Calu3 (cell line): ENCODE measurements at places on chromosomes 7 and 10.
A peak's percentile ranks its signal among the peaks of the same experiment; 100 is the strongest.

DNA sequence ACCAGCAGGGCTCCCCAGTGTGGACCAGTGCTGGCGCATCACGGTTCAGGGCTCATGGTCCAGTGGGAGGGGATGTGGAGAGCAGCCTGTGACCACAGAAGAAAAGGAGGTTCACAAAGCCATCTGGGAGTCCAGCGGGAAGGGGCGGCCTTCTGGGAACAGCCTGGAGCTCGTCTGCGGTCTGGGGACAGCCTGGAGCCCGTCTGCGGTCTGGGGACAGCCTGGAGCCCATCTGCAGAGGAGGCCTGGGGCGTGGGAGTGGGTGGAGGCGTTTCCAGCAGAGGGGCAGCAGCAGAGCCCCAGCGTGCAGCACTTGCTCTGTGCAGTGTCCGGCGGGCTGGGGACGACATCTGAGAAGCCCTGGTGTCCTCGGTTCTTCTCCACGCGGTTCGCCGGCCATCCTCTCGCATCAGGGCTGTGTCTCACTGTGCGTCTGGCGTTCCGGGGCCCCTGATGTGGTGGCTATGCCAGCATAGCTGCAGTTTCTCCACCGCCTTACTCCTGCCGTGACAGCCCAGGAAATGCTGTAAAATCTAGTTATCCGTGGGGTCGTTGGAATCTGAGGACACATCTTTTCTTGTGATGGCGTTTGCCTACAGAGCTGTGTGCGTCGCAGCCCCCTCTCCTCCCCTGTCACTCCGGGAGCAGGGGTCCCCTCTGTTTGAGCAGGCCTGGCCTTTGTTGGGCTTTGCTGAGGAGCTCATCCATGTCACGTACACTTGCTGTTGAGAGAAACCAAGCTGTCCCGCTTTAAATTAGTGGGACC, 104.6 kb downstream of the INPP5A start:
- no peaks in the 10 kb centered on the region for H3K27me3 ChIP-seq
- H3K36me3 ChIP-seq = no peaks in the 10 kb centered on the region
- H3K4me1 ChIP-seq = peaks cover 13% of the 10 kb centered on the region
- H3K27ac ChIP-seq = no peak overlapping the region

DNA sequence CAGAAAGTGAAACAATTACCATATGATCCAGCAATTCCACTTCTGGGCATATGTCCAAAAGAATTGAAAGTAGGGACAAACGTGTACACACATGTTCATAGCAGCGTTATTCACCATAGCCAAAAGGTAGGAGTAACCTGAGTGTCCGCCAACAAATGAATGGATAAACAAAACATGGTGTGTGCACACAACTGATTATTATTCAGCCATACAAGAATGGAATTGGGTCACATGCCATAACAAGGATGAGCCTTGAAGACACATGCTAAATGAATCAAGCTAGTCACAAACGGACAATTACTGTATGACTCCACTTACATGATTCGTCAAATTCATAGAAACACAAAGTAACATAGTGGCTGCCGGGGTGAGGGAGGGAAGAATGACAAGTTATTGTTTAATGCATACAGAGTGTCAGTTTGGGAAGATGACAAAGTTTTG, 4.1 kb upstream of the OIT3 start:
- H3K4me1 ChIP-seq = no peaks in the 10 kb centered on the region
- no peak for DNase-seq
- no peak overlapping the region for H3K27ac ChIP-seq
- H3K27me3 ChIP-seq = no peaks in the 10 kb centered on the region
- peaks cover 33% of the 10 kb centered on the region for H3K36me3 ChIP-seq
- no peak overlapping the region for H3K4me3 ChIP-seq

GRCh38 chr10:86391236-86391840, 24.7 kb upstream of the GRID1 start:
- no peak overlapping the region for H3K27ac ChIP-seq
- H3K36me3 ChIP-seq = peaks cover 7% of the 10 kb centered on the region
- H3K4me3 ChIP-seq = no peak overlapping the region
- no peaks in the 10 kb centered on the region for H3K4me1 ChIP-seq

GRCh38 chr7:964401-965231, 10.1 kb upstream of the ADAP1 start:
- no peak overlapping the region for H3K4me3 ChIP-seq
- peaks cover 7% of the 10 kb centered on the region for H3K4me1 ChIP-seq
- H3K27me3 ChIP-seq = no peaks in the 10 kb centered on the region
- H3K36me3 ChIP-seq = peaks cover 76% of the 10 kb centered on the region
- H3K27ac ChIP-seq = peak overlapping the region; percentile 56
- no peak for DNase-seq

- peaks cover 15% of the 10 kb centered on the region for H3K36me3 ChIP-seq
- no peaks in the 10 kb centered on the region for H3K27me3 ChIP-seq
- H3K27ac ChIP-seq = no peak overlapping the region
Measured at GRCh38 chr10:97338041-97338440, 3.5 kb upstream of the FRAT2 start.

GRCh38 chr7:2592375-2592865, 33.6 kb downstream of the IQCE start:
- H3K4me1 ChIP-seq = no peaks in the 10 kb centered on the region
- DNase-seq = no peak
- H3K4me3 ChIP-seq = no peak overlapping the region
- H3K27me3 ChIP-seq = no peaks in the 10 kb centered on the region
- no peak overlapping the region for H3K27ac ChIP-seq
- peaks cover 91% of the 10 kb centered on the region for H3K36me3 ChIP-seq

DNA sequence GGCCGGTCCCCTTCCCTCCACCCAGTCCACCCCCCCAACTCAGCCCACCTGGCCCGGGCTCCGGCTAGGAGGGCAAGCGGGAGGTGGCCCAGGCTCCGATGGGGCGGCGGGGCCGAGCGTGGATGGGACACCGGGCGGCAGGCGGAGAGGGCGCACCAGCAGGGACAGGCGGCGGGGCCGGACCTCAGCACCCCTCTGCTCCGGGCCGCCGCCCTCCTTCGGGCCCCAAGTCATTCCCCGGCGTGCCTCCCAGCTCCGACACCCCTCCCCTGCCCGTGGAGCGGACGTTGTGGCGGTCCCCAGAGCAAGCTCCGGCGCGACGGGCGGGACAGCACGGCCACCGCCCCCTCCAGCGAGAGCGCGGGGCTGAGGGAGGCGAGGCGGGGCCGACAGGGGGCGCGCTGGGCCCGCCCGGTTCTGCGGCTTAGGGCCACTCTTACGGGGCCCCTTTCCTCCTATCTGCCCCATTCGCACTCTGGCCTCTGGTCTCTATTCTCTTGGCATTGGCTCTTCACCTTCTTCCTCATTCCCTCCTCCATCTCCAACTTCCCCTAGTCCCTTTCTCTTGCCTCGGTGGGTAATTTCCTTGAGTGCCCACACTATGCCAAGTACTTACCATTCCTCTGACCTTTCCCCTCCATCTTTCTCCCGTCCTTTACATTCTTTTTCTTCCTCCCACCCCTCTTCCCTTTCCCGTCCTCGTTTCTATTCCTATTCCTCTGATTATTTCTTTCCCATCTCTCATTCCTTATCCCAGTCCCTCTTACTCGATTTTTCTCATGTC, 701 bp upstream of the GBX1 start:
- peak; percentile 65 for DNase-seq
- no peak overlapping the region for H3K27ac ChIP-seq
- H3K4me3 ChIP-seq = peak overlapping the region; percentile 60
- peaks cover 55% of the 10 kb centered on the region for H3K27me3 ChIP-seq
- H3K4me1 ChIP-seq = peaks cover 11% of the 10 kb centered on the region

DNA sequence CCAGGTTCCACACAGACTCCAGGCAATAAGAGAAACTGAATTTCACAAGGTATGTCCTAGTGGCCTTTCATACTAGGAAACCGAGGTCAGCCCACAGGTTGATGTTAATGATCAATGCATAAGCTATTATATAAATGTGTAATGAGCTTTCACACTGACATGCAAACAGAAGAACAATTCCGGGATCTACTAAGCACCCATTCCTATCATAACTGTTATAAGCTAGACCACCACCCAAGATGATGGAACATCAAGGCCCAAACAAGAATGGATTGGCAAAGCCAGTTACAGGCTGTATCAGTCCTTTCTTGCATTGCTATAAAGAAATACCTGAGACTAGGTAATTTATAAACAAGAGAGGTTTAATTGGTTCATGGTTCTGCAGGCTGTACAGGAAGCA, 15.2 kb downstream of the SORBS1 start:
- no peak for DNase-seq
- H3K4me3 ChIP-seq = no peak overlapping the region
- no peaks in the 10 kb centered on the region for H3K36me3 ChIP-seq
- H3K27ac ChIP-seq = no peak overlapping the region
- H3K27me3 ChIP-seq = no peaks in the 10 kb centered on the region

DNA sequence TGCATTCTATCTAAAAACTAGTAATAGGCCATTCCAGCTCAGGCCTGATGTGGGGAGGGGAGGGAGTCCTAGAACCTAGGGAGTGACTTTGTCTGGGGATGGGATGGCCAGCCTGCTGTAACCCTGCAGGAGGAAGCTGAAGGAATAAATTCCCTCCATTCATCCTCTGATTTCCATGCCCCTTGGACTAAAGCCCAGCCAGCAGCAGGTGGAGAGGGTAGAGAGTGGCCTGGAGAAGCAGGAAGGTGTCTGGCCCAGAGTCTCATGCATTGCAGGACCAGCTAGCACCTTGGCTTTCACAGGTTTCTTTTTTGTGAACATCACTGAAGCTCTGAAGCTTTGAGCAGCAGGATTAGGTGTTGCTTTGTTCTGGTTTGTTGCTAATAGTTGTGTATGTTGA, 32.8 kb upstream of the CDH23 start:
- no peak overlapping the region for H3K27ac ChIP-seq
- H3K4me3 ChIP-seq = no peak overlapping the region
- no peaks in the 10 kb centered on the region for H3K36me3 ChIP-seq
- peaks cover 22% of the 10 kb centered on the region for H3K4me1 ChIP-seq

- no peak overlapping the region for H3K4me3 ChIP-seq
- H3K27me3 ChIP-seq = peaks cover 33% of the 10 kb centered on the region
- no peak overlapping the region for H3K27ac ChIP-seq
- H3K36me3 ChIP-seq = no peaks in the 10 kb centered on the region
Measured at GRCh38 chr10:128147669-128148068, 21.4 kb upstream of the MKI67 start.

GRCh38 chr10:31242902-31243301, 76.1 kb upstream of the ZEB1 start:
- H3K4me3 ChIP-seq = no peak overlapping the region
- H3K27ac ChIP-seq = peak overlapping the region; percentile 54
- no peaks in the 10 kb centered on the region for H3K27me3 ChIP-seq
- H3K4me1 ChIP-seq = peaks cover 17% of the 10 kb centered on the region
- H3K36me3 ChIP-seq = no peaks in the 10 kb centered on the region

GRCh38 chr10:24716295-24716694, 7.4 kb downstream of the ARHGAP21 start:
- no peak overlapping the region for H3K27ac ChIP-seq
- H3K36me3 ChIP-seq = peaks cover 9% of the 10 kb centered on the region
- peaks cover 7% of the 10 kb centered on the region for H3K4me1 ChIP-seq
- H3K27me3 ChIP-seq = no peaks in the 10 kb centered on the region

GRCh38 chr10:46550076-46550790, 6.2 kb downstream of the GPRIN2 start:
- H3K36me3 ChIP-seq = no peaks in the 10 kb centered on the region
- DNase-seq = peak; percentile 7
- H3K27ac ChIP-seq = no peak overlapping the region
- no peak overlapping the region for H3K4me3 ChIP-seq

- H3K27me3 ChIP-seq = no peaks in the 10 kb centered on the region
- H3K4me3 ChIP-seq = no peak overlapping the region
- no peak for DNase-seq
- no peaks in the 10 kb centered on the region for H3K4me1 ChIP-seq
Measured at GRCh38 chr7:139321071-139321745, 19.9 kb upstream of the FMC1 start.

DNA sequence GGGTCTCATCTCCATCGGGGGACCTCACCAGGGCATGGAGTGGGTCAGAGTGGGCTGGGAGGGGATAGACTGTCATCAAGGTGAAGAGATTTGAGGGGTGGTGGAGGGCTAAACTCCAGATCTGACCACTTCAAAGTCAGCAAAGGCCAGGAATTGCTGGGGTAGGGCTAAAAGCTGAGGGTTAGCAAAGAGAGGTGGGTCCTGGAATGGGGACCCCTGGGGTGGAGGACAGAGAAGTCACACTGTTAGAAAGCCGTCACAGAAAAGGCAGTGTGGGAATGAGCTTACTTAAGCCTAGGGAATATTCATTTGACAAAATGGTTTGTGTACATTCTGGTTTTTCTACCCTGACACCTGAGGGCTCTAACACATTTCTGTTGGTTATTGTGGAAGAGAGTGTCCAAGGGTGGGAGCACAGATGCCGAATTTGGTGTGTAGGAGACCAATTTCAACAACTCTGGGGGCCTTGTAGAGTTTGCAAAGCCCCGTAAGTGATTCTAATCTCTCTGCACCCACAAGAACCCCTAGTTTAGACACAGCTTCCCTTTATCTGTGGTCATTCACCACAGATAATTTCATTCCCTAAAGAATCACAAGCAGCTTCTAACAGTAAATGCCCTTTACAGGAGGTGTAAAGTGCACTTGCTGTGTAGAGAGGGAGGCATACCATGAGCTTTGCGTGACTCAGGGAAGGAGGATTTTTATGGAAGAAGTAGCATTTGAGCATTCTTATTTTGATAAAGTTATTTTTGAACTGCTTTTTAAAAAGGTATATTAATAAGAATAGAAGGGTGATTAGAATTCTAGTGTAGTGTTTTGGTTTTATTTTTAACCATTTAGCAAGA, 6.4 kb downstream of the FBH1 start:
- H3K27ac ChIP-seq = no peak overlapping the region
- peaks cover 26% of the 10 kb centered on the region for H3K36me3 ChIP-seq
- no peak overlapping the region for H3K4me3 ChIP-seq
- DNase-seq = no peak
- H3K4me1 ChIP-seq = peaks cover 21% of the 10 kb centered on the region
- no peaks in the 10 kb centered on the region for H3K27me3 ChIP-seq

DNA sequence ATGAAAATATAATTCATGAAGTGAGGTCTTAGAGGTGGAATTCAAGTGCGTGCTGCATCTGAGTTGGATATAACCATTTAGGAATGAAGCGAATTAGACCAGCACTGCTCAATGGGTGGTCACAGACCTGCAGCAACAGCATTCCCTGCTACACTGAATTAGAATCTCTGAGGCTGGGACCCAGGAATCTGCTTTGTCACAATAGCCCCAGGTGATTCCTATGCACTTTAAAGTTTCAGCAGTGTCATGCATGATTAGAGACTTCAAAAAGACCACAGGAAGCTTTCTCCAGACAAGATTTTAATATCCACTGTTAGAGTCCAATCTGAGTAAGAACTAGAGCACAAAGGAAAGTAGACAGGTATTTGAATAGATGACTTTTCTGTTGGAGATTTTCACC, 352.8 kb upstream of the VSTM2A start:
- H3K4me3 ChIP-seq = no peak overlapping the region
- no peaks in the 10 kb centered on the region for H3K36me3 ChIP-seq
- no peaks in the 10 kb centered on the region for H3K27me3 ChIP-seq

- H3K36me3 ChIP-seq = peaks cover 35% of the 10 kb centered on the region
- DNase-seq = no peak
- H3K27ac ChIP-seq = peak overlapping the region; percentile 74
- peaks cover 9% of the 10 kb centered on the region for H3K4me1 ChIP-seq
- H3K27me3 ChIP-seq = no peaks in the 10 kb centered on the region
Measured at GRCh38 chr7:120949998-120950538, 509 bp upstream of the ING3 start.
